ENCODE measurements at places on chromosomes 3 and 15.

- DNase-seq = no peak
Measured at GRCh38 chr3:183381179-183381578, 47.2 kb downstream of the MCF2L2 start.

GRCh38 chr3:77536038-77536775 lies 496.3 kb downstream of the ROBO2 start:
- no peak for DNase-seq

- no peak for DNase-seq
Measured at GRCh38 chr3:134699141-134699711, 48.4 kb upstream of the KY start.

DNA sequence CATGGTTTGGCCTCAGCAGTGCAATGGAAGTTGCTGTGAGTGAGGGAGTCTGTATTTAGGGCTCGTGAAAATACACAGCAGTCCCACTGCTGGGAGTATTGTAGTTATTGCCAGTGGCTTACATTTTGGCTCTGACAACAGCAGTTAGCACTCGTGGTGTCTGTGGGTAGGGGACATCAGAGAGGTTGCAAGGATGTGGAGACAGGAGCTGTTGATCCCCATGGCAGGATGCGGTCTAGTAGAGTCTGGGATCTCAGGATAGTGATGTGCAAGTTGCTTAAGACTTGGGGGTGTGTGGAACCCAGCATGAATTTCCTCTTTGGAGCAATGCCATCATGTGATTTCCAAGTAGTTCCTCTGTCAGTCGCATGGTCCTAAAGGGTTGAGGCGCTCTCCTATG lies 59.9 kb downstream of the GALK2 start:
- no peak for DNase-seq

GRCh38 chr3:47006145-47006651 lies 26.7 kb downstream of the NBEAL2 start:
- DNase-seq = no peak

GRCh38 chr15:55638764-55639163 lies 50.6 kb upstream of the PYGO1 start:
- DNase-seq = no peak

Measured in GM12864 (cell line).